ENCODE measurements at places on chromosomes 5 and 9.

GRCh38 chr5:103473725-103474124, 88.9 kb downstream of the NUDT12 start:
- no peak for DNase-seq

- DNase-seq, result no peak
Measured at GRCh38 chr5:146995878-146996277, 117.3 kb upstream of the PPP2R2B start.

- DNase-seq, result no peak
Measured at GRCh38 chr9:132192728-132193127, 30.9 kb downstream of the NTNG2 start.

GRCh38 chr5:137220523-137220927, 278.6 kb downstream of the SPOCK1 start:
- DNase-seq, result no peak
